ENCODE measurements at places on chromosomes 2 and 18. TPM values are rescaled to one million over a fixed set of nuclear protein-coding genes. Genes with fewer than 3 reads are reported as not detected.

GRCh38 chr2:18432999-18433398, 127.5 kb downstream of the RDH14 start:
- DNase-seq, result no peak
- no peaks in the 10 kb centered on the region for H3K27me3 ChIP-seq
- H3K27ac ChIP-seq, result no peak overlapping the region
- H3K4me1 ChIP-seq, result peaks cover 8% of the 10 kb centered on the region

DNA sequence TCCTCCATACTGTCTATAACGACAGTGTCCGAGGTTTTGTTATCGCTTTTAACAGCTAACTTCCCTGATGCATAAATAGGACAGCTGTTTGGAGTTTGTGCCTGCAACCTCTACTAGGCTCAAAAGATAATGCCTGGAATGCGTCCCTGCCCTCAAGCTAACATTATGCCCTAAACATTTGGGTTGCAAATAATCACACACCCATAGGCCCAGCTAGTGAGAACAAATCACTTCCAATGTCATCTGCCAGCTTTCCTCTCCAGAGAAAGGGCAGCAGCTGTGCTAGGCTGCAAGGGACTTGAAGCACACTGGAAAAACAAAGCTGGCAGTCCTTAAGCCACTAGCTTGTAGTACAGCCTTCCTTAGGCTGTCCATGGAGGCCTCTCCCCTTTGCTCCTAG, 201.8 kb upstream of the LYPD1 start:
- H3K4me1 ChIP-seq, result no peaks in the 10 kb centered on the region
- H3K4me3 ChIP-seq, result no peak overlapping the region
- no peaks in the 10 kb centered on the region for H3K27me3 ChIP-seq
- DNase-seq, result no peak

CLIP4 gene
- 34.2 TPM for total RNA-seq

GREB1 gene
- total RNA-seq, result not detected

MYL1 gene
- total RNA-seq, result not detected
